Heart right ventricle (tissue), 16 donors: ENCODE measurements at places on chromosomes 4 and X.

GRCh38 chr4:113232194-113232593, 182.7 kb downstream of the ANK2 start:
- no peak for DNase-seq

- no peak for DNase-seq
Measured at GRCh38 chrX:110241816-110242215, 76.1 kb downstream of the AMMECR1 start.

- no peak for DNase-seq
Measured at GRCh38 chr4:140871368-140871767, 115.2 kb upstream of the TBC1D9 start.

- DNase-seq: no peak
Measured at GRCh38 chrX:74179499-74179898, 124.5 kb upstream of the ZCCHC13 start.

DNA sequence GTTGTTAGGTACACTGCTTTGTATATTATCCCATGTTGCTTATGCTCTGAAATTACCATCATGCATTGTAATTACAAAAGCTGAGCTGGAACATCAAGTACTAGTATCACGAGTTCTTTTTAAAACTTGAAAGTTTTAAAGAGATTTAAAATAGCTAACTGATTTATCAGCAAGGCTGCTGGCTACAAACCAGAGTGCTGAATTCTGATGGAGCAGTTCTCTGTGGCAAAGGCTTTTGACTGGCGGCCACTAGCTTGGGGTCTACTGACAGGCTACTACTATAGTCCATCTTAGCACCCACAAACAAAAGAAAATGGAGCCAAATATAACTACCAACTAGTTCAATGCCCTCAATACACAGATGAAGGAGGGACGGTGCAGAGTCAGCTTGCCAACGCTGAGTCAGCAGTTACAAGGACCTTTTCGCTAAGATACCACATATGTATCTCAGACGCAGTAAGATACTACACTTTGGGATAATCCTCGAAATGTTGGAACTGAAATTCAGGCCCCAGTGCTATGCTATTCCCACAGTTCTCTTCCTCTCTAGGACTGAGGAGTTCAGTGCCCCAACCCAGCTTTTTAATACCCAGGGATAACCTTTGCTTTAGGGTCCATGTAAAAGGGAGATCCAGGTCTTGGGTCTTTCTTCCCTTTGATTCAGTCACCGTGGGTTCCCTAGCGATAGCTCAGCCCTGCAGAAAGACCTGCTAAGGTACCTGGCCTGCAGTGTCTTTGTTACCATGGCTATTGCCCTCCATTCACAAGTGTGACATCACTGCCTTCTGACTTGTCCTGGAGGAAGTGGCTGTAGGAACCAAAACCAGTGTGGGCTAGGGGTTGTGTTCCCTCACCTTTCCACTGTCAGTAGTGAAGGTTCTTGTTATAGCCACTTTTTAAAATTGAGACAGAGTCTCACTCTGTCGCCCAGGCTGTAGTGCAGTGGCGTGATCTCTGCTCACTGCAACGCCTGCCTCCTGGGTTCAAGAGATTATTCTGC, 22.8 kb downstream of the MFAP3L start:
- no peak for DNase-seq

DNA sequence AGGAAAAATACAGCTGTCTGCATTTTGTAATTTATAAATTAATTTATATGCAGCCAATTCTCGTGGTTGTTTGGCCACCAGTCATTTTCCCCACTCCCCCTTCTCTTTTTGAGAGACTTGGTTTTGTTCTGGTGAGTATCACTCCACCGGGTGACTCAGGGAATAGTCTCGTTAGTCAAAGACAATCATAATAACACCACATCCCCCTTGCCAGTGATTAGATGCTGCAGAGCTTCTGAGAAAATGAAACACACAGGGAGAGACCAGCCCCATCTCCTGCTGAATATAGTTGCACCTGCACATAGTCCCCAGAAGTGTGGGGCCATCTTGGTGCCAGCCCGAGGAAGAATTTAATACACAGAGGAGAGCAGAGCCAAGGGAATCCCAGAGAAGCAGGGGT, 8.0 kb upstream of the FNIP2 start:
- no peak for DNase-seq

DNA sequence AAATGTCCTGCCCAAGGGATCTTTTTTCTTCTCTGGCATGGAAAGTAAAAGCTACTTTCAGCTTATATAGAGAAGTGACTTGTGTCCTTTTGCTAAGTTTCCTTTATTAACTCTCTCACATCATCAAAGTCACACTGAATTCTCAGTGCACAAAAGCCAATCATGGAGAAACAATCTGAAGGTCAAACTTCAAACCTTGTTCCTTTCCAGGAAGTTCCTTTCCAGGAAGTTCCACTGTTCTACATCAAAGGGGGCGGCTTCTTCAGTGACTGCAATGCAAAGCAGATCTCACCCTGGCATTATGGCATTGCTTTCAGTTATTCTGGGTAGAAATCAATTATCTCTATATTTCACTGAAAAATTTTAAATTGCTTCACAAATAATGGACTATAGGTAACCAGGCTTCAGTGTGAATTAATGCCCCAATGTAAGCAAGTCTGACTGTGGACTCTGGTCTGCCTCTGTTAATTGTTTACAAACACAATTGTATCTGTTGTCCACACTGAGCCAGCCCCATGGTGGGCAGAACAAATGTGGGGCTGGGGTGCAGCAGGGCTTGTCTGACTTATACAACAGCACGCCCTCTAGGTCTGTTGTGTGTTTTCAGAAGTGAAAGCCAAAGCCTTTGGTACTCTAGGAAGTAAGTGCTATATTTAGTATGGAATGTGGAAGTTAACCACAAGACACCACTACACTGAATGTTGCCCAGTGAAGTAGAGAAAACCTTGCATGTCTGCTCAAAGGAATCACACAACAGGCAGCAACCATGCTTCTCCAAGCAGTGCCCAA, 98.8 kb downstream of the CDS1 start:
- peak; percentile 19 for DNase-seq

DNA sequence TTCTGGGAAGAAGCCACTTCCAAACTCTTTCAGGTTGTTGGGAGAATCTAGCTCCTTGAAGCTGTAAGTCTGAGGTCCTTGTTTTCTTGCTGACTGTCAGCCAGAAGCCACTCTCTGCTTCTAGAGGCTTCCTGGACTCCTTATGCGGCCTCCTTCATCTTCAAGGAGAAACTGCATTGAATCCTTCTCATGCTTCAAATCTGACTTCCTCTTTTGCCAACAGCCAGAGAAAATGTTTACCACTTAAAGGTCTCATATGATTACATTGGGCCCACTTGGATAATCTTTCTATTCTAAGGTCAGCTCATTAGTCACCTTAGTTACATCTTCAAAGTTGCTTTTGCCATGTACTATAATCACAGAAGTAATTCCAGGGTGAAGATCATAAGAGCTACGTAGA, 327.0 kb downstream of the HNRNPD start:
- no peak for DNase-seq

- DNase-seq: no peak
Measured at GRCh38 chr4:38145741-38146140, 185.5 kb downstream of the PTTG2 start.

DNA sequence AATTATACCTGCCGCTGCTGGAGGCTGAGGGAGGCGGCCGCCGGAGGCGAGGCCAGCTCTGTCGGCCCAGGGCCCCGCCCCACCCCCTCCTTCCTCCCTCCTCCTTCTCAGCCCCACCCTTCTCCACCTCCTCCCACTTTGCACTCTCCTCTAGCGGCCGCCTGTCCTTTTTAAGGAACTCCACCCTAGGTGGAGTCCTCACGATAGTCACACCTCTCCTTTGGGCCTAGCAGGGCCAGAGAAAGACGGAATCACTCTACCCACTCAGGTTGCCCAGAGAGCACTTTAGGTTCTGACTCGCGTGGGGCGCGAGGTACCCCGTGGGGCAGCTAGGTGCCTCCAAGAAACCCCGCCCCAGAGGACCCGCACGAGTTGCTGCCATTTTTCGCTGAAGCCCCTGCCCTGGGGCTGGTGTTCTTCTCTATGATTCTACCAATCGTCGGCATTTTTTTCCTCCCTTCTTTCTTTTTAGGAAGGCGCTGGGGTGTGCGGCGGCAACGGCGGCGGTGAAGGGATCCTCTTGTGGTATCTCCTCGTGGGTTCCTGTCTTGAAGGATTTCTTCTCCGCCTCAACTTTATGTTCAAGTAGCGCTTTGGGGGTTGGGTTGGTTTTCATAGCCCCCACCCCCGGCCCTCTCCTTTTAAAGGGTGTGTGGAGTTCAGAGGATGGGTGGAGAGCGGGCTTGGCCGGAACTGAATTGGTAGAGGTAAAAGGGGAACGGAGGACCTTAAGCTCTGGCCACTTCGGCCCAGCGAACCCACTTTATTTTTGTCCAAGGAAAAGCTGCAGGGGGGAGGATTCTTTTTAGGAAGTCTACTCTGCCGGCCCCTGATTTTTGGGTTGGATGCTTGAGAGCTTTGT, at the start of gene KLF8:
Gene KLF8, plus strand, starts transcription at position 136 of the 862 bp plus-strand sequence. CDS start 979 bp downstream, outside the sequence.
- peak; percentile 27 for DNase-seq

DNA sequence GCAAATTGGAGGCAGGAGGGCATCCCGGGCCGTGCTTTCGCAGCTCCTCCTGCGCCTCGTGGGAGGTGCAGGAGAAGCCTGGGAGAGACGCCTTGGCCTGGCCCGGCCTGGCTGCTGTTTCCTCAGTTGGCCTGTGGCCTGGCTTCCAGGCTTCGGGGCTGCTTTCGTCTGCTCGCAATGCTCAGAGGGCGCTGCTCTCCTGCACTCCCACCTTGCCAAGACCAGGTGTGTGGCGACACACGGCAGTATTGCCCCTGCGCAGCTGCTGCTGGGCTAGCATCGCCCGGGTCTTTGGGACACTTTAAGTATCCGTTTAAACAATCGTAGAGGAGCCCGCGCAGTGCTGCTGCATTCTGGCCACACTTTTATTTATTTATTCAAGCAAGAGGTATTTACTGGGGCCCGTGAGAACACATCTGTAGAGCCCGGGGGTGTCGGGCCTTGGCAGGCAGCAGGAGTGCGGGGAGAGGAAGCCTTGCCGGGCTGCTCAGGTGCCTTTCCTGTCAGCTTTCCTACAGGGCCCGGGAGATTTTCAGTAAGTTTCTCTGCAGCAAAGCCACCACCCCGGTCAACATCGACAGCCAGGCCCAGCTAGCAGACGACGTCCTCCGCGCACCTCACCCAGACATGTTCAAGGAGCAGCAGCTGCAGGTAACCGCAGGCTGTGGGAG, 26.2 kb upstream of the HGFAC start:
- no peak for DNase-seq

DNA sequence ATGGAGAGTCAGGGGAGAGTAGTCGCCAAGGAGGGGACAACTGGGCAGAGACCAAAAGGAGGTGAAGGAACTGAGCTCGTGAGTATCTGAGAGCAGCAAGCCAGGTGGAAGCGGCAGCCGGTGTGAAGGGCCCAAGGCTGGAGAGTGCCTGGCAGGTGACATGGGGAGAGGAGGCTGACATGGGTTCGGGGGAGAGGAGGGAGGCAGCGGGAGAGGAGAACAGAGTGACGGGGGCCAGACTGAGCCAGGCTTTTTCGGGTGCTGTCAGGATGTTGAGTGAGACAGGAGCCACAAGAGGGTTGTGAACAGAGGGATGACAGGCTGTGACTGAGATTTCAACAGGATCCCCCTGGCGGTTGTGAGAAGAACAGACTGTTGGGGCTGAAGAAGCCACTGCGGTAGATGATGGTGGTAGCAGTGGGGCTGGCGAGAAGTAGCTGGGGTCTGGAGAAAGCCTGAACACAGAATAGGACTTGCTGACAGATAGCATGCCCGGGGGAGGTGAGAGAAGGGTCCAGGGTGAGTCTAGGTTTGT, 5.7 kb downstream of the ELK1 start:
- DNase-seq: no peak

GRCh38 chr4:156970501-156971164, 966 bp downstream of the PDGFC start:
- peak; percentile 64 for DNase-seq

DNA sequence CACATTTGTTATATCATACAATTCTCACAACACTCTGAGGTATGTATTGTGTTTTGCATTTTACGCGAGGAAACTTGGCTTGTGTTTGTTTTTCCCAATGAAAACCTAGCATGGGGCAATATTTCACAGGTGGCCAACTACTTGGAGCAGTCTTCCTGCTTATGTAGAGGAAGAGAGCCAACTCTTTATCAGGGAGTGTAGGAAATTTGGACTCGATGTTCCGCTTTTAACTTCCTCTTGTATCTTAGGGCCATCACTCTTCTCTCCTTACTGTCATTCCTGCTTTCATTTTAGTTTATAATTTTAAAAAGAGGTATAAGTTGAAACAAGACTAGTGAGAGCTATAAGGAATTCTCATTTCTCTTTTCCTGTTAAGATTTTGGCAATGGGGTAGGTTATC, 107.7 kb upstream of the RPS6KA3 start:
- no peak for DNase-seq

DNA sequence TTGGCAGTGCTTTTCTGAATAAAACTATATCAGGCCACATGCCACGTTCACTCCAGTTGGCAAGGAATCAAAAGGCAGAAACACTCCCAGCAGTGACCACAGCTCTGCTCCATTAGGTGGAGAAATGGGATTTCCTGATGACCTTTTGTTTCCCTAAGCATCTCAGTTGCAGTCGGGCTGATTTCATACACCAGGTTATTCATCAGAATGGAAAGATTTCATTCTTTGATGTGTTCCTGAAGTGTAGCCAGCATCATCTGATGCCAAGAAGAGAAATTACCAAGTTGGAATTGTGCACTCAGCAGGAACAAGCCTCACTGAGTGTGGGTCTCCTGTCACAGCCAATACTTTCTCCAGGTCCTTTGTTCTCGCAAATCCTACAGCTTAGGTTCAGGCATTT, 193.7 kb downstream of the SPATA18 start:
- no peak for DNase-seq

GRCh38 chr4:24464566-24464965, 119.8 kb downstream of the DHX15 start:
- no peak for DNase-seq

DNA sequence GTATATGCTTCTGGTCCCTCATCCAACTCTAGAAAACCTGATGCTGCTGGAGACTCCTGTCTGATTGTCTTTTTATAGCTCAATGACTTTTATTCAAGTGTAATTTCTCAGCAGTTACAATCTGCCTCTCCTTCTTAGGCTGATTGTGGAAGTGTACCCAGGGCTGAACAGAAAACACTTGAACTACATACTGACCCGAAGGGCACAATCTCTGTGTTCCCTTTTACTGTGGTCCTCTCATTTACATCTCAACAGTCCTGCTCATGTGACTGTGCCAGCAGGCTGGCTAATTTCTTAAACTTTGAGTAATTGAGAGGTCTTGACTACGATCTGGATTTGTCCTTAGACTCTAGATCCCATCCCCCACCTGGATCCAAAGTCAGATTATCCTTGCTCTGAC, 863.4 kb downstream of the PDHA2 start:
- no peak for DNase-seq
